ENCODE measurements at places on chromosomes 6 and 20.
A peak's percentile ranks its signal among the peaks of the same experiment; 100 is the strongest.

DNA sequence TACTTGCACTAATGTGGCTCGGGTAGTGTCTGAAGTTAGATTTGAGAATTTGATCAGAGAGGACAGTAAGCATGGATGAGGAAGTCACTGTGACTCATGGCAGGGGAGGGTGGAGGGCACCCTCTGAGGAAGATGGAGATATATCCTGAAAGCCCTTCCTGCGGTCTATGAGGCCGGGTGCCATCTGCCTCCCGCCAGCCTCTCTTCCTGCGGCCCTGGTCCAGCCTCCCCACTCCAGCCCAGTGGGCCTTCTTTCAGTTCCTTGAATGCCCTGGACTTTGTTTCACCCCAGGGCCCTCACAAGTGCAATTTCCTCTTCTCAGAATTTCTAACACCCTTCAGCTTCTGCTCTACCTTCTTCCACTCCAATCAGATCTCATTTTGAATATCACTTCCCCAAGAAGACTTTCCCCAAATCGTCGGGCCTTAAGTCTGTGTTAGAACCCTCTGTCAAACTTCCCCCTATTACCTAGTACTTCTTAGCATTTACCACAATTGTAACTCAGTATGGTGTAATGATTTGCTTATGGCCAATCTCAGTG lies 20.2 kb upstream of the TNFAIP3 start:
- no peak for DNase-seq

DNA sequence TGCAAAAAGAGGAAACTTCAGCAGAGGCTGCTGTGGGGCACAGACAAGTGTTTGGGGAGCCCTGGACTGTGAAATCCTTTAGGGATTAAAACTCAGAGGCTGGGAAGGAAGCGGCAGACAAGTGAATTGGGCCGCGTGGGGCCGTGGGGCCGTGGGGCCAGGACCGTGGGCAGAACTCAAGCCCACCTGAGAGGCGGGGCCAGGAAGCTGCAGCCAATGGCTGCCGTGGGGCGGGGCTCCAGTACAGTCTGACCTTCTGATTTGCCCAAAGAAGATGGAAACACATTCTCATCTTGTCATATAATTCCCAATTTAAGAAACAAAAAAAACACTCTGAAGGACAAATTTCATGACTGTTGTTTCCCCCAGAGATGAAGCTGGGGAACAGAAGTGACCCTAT lies 55.4 kb downstream of the ANKRD60 start:
- no peak for DNase-seq

DNA sequence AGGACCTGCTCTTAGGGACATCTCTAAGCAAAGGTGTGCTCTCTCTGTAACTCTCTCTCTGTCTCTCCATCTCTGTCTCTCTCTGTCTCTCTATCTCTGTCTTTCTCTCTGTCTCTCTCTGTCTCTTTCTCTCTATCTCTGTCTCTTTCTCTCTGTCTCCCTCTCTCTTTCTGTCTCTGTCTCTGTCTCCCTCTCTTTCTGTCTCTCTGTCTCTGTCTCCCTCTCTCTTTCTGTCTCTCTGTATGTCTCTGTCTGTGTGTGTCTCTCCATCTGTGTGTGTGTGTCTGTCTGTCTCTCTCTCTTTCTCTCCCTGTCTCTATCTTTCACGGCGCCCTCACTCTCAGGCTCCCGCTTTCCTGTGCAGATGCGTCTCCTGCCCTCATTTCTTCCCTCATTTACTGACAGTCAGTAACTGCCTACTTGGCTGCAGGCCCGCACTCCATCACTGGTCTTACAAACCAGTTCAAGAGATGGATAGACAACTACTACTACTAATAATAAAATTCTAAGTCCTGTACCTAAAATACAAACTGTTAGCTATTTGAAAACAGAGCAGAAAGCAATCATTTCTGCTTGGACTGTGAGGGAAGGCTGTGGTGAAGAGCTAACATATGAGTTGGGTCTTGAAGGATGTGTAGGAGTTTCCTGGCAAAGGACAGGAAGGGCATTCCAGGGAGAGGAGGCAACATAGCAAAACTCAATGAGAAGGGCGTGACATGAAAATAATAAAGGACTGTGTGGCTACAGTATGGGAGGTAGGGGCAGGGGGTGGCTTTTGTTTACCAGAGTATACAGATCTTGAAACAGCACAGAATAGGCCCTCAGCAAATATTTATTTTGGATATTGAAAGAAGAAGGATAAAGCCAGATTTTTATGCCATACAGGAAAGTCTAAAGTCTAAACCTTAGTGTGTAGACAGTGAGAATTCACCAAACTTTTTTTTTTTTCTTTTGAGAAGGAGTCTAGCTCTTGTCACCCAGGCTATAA lies 67.8 kb upstream of the TAB2 start:
- DNase-seq: no peak

DNA sequence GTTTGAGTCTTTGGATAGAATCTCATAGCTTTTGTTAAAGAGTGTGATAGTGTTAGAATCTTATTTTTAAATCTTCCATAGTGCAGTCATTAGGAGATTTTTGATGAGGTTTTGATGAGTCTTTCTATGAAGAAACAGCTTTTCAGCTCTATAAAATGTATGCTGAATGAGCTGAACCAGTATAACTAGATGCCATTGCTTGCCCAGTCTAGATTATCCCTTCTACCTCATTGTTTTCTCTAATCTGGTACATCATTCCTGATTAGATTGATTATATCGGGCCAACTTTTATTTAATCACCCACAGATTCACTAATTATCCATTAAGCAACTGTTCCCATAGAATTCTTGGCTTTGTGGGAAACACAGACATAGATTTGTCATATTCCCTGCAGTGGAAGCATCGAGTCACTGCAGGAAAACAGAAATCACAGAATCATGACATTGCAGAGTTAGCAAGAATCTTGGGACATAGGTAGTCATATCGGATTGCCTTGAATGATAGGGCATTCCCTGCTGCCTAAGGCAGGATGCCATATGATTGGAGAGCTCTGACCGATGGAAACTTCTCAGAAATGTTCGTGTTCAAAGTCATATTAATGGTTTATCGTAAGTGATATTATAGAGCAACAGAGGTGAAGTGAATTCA lies 882.7 kb upstream of the FLRT3 start:
- no peak for DNase-seq

- no peak for DNase-seq
Observed at GRCh38 chr6:130720076-130720715, 107.0 kb upstream of the SMLR1 start.

- DNase-seq: no peak
Observed at GRCh38 chr6:89611666-89612065, 26.9 kb downstream of the LYRM2 start.

DNA sequence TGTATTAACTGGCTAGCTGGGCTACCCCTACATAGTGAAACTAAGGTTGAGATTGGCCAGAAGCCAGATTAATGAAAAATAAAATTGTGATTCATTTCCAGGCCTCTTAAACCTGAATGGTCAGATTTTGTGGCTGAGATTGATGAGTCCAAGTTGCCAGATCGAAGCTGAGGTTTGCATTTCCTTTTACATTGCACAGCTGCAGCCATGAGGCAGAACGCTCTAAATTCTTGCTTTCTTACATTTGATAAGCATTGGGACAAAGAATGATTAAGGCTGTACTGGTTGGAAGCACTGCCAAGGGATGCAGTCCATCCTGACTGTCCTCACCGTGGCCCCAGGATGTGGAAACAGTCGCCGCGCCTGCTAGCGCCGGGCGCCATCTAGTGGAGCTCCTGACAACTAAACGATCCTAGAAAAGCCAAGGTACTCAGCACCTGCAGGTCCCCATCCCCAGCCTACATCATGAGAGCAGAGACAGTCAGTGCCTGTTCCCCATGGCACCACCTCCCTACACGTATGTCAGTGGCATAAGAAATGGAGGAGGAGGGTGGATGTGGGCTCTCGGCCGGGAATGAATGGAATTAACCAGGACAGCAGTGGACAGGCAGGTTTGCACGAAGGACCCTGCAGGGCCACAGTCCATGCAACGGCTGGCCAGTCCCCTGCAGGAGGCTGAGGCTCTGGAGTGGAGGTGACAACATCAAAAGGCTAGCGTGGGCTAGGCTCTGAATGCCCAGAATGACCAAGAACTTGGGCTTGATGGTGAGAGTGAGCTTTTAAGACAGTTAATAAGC lies 19.0 kb downstream of the PXDC1 start:
- DNase-seq: peak; percentile 23

- no peak for DNase-seq
Observed at GRCh38 chr6:155946860-155947259, 491.2 kb upstream of the NOX3 start.

- no peak for DNase-seq
Observed at GRCh38 chr20:25503936-25504335, 81.4 kb downstream of the NINL start.

- DNase-seq: no peak
Observed at GRCh38 chr20:54980103-54980960, 504.9 kb downstream of the DOK5 start.

- DNase-seq: no peak
Observed at GRCh38 chr6:143525356-143525755, 13.8 kb upstream of the FUCA2 start.

- DNase-seq: no peak
Observed at GRCh38 chr6:151340219-151340978, 51.0 kb downstream of the ZBTB2 start.

GRCh38 chr6:56363796-56364430 lies 116.5 kb upstream of the COL21A1 start:
- DNase-seq: no peak

- no peak for DNase-seq
Observed at GRCh38 chr6:113491376-113491775, 365.8 kb upstream of the MARCKS start.

DNA sequence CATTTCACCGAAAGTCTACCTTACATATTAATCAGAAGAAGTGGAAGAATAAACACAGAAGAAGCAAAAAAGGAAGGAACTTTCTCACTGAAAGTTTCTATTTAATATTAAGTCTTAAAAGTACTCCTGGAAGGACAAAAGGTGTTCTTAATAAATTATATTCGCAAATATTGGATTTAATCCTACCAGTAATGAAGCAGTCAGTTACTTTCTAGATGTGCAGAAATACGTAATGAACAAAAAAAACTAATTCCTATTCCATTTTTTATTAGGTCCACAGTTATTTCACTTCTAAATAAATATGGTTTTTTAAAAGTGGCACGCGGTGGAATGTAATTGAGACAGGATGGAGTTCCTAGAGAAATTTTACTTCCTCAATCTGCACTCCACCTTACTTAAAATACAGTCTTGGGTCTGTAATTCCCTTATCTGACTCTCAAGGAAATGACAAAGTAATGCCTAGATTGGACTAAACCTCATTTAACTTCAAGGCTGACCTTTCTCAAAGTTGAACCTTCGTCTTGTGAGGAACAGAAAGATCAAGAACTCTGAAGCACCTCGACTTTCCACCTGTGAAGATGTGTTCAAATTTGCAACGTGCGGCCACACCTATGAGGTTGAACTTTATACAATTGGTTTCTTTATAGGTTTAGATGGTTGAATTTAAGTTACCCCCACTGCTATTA lies 1.1 kb upstream of the TRAM2 start:
- DNase-seq: no peak

GRCh38 chr20:62796699-62797491 lies 622 bp downstream of the MRGBP start:
- DNase-seq: no peak

DNA sequence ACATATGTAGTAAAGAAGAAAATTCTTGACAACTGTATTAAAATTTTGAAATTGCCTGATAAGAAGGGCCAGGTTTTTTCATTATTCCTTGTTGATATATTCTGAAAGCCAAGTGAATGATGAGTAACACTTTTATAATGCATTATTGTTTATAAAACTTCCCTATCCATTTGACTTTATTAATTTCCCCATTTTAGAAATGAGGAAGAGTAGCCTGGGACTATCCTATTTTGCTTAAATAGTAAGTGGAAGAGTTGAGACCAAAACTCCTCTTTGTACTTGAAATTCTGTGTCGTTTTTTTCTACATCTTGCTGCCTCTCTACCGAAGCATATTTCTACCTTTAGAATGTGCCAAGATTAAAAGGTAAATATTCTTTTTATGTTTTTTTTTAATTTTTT lies 39.7 kb downstream of the TRMT11 start:
- no peak for DNase-seq

GRCh38 chr6:105270511-105270910 lies 90.7 kb upstream of the POPDC3 start:
- no peak for DNase-seq

- no peak for DNase-seq
Observed at GRCh38 chr6:137399881-137400443, 94.2 kb downstream of the OLIG3 start.

DNA sequence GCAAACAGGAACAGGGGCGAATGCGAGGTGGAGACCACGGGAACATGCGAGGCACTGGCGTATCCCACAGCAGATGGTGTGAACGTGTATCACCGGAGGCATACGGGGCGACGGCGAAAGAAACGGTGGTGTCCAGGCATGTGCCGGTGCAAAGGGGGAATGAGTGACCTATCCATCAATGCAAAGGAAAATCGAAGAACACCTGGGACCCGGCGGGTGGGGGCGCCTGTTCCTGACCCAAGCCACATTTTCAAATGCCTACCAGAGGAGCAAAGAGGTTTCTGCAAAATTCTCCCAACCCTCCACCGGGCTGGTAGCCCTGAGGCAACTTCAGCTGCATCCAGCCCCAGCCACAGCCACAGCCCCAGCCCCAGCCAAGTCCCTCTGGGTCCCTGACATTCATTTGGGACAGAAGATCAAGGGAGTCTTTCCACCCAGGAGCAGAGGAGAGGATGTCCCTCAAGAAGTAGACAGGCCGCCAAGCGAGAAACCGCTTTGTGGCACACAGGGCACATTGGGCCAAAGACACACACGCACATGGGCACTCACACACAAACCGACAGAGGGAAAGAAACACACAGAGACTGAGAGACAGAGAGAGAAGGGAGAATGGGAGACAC lies 164.0 kb upstream of the ZNF337 start:
- no peak for DNase-seq

- DNase-seq: no peak
Observed at GRCh38 chr6:101001012-101001411, 119.9 kb upstream of the ASCC3 start.

DNA sequence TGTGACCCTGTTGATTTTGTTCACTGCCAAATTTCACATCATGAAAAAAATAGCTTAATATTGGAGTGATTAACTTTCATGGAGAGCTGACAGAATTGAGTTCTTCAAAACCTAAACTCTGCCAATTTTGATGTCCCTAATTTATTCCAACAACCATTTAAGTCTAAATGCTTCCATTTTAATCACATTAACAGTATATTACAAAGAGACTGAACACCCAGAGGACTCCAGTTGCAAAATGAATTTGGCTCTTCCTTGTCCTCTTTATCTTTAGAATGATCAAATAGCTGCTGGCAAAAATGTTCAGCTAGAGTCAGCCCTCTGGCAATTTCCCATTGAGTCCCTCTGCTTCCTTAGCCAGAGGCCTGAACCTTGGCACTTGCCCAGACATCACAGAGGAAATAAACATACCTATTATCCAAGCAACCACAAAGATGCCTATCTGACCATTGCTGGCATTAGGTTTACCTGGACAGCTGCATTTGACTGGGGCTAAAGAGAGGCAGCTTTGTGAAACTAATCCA lies 299.0 kb upstream of the STXBP5 start:
- no peak for DNase-seq

GRCh38 chr6:18973251-18973650 lies 586.1 kb downstream of the RNF144B start:
- DNase-seq: no peak

GRCh38 chr6:81144346-81144745 lies 608.1 kb downstream of the TENT5A start:
- DNase-seq: no peak

GRCh38 chr20:47392015-47392720 lies 35.7 kb upstream of the ZMYND8 start:
- peak; percentile 28 for DNase-seq

All from stimulated activated CD8-positive, alpha-beta memory T cell treated with anti-CD3 and anti-CD28 coated beads, Interleukin-7, amount 100 ng/mL, for 48 hours (primary cell).